ENCODE measurements at places on chromosomes 4 and X. TPM values are rescaled to one million over a fixed set of nuclear protein-coding genes. Genes with fewer than 3 reads are reported as not detected.

GRCh38 chrX:118373538-118373937, 27.6 kb downstream of the WDR44 start:
- no peak for DNase-seq

DNA sequence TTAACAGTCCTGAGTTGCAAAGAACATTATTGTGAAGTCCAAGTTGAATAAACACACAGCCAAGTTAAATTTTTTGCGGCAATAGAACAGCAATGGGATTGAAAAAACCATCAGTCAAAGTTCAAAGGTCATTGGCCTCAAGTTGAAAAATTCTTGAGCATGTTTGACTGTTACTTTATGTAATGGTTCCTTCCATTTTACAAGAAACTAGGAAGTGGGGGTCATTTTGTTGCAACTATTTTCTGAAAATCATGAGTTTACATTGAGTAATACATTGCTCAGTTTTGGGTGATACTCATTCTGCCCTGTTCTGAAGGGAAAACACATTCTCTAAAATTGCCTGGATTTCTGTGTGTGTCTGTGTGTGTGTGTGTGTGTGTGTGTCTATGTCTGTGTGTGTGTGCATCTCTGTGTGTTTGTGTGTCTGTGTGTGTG, 5.2 kb upstream of the IRF2 start:
- no peak for DNase-seq

DNA sequence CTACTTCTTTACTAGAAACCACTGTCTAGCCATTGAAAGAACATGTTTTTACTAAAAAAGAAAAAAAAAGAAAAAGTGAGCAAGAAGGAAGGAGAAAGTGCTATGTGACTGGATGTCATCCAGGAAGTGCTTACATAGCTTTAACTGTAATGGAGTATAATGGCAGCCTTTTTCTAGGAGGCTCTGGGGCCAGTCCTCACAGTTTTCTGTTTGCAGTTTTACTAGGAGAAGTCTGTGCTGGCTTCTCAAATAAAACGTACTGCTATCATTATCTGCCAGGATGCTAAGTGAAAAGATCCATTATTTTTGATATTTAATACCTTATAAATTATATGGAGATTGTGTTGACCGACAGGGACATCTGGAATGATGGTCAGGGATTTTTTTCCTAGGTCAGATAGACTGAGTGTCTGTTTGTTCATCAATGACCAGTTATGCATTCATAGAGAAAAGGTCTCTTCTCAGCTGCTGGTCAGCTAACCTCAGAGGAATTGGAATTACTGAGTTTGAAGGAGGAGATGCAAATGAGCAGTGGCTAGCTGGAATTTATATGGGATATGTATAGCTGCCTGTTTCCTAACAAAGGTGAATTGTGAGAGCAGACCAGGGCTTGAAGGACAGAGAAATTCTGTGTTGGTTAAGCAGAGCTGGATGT, 21.7 kb downstream of the LPAR4 start:
- no peak for DNase-seq

- no peak for DNase-seq
These were observed 112.9 kb upstream of the VCX start for GRCh38 chrX:7730071-7730470.

DNA sequence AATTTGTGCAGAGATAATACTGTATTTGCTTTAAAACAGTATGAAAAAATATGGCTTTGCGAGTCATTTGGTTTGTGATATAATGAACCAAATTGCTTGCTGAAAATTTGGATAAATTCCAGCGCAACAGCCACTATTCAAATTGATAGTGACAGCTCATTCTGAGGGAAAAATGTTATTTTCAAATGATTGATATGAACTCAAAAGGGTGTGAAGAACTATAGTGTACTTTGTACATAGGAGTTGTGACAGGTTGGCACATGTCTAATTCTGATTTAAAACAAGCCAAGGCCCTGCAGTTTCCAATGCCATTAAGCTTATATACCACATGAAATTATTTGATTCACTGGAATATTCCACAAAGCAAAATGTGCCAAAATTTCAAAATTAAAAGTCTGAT, 1628.9 kb upstream of the AGA start:
- DNase-seq: no peak

DNA sequence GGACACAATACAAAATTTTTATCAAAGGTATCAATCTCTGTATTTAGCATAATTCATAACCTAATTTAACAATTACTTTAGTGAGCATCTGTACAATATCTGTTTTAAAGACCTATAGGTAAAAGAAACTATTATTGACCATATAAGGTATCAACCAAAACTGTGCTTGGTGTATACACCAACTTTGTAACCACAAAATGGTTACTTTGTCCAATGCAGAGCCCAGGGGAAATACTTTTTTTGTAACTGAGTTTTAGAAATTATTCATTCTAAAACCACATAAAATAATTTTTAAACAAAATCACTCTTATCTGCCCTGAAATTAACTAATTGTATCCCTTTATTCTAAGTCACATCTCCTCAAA, 5.0 kb downstream of the CXXC4 start:
- no peak for DNase-seq

Gene CCDC110
- total RNA-seq: not detected

Gene CT45A1
- total RNA-seq: not detected
